WTC11 (cell line): ENCODE measurements at places on chromosomes 1 and 21. TPM values are rescaled to one million over a fixed set of nuclear protein-coding genes. Genes with fewer than 3 reads are reported as not detected.

- no peak for DNase-seq
Measured at GRCh38 chr1:199510314-199510713, 517.2 kb upstream of the NR5A2 start.

GRCh38 chr1:230696722-230697437 is 17.0 kb downstream of the AGT start:
- no peak for DNase-seq

GRCh38 chr1:103783944-103784377 is 34.3 kb downstream of the AMY1C start:
- DNase-seq = no peak

DNA sequence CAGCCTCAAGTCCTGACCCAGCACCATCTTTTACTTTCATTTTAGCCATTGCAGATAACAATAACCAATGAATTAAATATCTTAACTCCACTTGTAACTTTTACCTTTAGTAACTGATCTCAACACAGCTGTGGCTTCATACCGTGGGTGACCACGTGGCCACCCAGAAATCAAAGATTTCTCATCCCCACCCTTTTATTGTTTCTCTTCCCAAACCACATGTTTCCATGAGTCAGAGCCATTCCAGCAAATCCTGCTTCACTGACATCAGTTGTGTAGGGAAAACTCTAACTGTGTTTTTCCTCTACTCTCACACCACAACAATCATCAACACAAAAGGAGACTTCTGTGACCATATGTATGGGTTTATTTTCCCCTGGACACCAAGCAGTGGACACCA is 25.1 kb upstream of the BRDT start:
- DNase-seq = no peak

DNA sequence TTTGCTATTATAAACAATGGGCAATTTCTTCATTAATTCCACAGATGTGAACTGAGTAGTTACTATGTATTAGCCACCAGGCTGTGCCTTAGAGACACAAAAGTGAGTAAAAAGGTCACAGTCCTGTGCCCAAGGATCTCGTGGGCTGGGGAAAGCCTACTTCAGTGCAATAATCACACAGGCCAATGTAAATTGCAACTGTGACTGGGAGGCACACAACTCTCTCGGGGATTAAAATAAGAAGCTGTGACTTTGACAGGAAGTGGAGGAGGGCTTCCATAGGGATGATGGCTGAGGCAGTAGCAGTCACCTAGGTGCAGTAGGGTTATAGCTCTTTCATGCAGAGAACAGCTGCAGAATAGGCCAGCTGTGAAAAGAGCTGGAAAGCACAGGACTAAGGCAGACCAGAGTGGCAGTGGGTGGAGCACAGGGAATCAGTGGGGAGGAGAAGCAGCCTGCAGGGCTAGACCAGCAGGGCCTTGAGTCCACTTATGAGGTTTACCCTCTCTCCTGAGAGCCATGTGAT is 121.9 kb downstream of the MAB21L3 start:
- DNase-seq = no peak

- no peak for DNase-seq
Measured at GRCh38 chr1:1979482-1980165, 24.0 kb downstream of the CFAP74 start.

Gene DMRTA2
- not detected in 3 replicates for total RNA-seq
